ENCODE measurements at places on chromosomes 6 and 20.

GRCh38 chr6:159756508-159756907 lies 5.3 kb upstream of the ACAT2 start:
- no peak for DNase-seq

DNA sequence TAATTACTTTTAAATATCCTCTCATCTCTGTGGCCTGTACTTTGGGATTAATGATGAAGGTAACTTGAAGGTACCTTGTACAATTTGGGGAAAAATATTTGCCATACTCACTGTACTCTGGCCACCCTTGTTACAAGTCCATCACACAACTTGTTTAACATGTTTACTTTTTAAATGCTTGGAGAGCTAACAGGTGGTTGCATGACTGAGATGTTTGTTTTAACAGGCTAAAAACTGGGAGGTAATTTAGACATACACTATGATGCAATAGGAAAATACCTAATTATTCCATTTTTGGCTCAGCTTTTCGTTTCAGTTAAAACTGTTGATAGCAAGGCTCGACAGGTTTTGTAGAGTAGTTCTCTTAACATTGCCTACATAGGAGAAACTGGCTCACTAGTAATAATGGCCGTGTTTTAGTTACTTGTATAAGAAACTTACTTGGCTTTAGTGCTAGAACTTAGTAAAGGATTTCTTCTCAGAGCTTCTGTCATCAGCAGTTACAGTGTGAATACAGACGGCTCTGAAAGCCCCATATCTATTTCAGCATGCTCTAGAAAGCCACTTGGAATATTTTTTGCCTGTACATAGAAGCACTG lies 489.8 kb upstream of the SOX4 start:
- no peak for DNase-seq

- DNase-seq: no peak
These were observed 290.4 kb upstream of the HSF2 start for GRCh38 chr6:122109075-122109474.

- DNase-seq: no peak
These were observed 19.0 kb downstream of the RREB1 start for GRCh38 chr6:7126754-7127153.

DNA sequence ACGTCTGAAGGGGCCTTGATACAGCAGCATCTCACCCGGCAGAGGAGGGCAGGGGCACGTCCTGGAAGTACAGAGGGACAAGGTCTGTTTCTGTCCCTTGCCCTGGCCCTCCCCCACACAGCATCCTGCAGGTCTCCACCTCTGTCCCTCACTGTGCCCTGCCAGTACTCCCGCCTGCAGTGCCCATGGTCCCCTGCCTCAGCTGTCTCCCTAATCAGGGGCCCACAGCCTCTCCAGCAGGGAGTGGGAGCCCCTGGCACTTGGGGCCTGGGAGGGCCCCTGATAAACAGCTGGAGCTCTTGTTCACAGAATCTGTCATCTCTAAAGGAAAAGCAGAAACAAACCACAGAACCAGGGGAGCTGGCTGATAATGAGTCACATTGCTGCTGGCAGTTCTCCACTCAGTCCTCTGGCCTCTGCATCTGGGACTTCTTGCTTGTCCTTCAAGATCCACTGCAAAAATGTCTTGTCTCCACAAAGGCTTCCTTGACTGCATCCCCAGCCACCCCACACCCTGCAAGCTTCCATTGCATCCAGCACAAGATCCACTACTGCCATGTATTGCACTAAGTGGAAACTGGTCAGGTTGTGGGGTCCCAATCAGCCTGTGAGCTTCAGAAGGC lies 33.2 kb upstream of the TAF8 start:
- no peak for DNase-seq

DNA sequence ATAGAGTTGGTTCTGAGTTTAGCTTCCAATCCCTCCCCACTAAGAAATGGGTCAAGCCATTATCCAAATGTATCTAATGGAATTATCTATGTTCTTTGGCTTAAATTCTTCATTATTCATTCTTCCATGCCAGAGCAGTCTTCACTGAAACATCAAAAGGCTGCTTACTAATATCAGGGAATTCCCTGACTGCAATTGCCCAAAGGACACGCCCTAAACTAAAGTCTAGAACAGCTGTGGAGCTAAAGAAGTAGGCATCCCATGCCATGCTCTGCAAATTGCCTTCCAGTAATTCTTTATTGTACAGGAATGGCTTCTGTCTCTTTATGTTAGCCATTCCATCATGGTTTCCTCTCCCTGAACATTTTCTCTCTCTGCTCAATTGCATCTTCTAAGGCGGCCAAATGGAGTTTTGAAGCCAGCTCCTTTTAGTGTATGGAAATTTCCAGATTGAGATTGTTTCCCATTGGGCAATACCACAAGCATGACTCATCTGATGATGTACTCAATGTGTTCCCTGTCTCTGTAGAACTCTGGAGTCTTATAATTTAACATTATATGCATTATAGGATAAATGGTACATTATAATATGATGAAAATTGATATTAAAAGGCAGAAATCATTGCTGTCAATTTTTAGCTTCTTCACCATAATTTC lies 28.8 kb upstream of the TSHZ2 start:
- DNase-seq: peak; percentile 85

GRCh38 chr6:25287941-25288340 lies 8.8 kb downstream of the CARMIL1 start:
- DNase-seq: no peak

DNA sequence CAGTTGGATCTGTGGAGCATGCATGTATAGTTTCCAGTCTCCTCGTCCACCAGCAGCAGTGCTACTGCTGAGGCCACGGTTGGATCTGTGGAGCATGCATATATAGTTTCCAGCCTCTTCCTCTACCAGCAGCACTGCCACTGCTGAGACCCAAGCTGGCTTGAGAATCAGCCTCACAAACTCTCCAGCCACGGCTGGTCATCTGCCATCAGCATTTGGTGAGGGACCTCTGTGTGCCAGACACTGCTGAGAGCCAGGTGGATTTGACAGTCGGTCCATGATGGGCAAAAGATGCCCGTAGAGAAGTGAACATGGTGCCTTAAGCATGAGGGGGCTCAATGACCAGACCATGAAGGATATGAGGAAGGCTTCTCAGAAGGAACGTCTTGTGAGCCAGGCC lies 46.4 kb downstream of the SLC9A8 start:
- no peak for DNase-seq

DNA sequence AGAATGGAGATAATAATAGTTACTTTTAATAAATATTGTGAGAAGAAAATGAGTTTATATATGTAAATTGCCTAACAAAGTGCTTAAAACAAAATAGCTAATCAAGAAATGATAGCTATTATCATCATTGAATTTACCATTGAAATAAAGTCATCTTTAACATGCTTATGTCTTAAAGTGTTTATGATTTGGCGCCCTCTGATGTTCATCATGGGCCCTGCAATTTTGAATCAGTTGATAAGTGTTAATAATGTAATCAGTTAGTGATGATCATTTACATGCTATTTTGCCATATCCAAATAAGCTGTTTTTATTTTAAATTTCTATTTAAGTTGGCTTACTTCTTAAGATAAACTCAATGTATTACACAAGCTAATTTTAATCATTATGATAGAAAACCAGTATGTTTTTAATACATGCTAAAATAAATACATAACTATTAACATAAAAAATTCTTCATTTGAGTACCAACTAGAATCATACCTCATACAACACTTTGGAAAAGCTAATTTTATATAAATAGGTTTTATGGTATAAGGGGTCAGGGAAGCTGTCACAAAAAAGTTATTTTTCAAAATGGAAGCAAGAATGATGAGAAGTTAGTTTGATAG lies 39.2 kb upstream of the TPD52L1 start:
- peak; percentile 34 for DNase-seq

DNA sequence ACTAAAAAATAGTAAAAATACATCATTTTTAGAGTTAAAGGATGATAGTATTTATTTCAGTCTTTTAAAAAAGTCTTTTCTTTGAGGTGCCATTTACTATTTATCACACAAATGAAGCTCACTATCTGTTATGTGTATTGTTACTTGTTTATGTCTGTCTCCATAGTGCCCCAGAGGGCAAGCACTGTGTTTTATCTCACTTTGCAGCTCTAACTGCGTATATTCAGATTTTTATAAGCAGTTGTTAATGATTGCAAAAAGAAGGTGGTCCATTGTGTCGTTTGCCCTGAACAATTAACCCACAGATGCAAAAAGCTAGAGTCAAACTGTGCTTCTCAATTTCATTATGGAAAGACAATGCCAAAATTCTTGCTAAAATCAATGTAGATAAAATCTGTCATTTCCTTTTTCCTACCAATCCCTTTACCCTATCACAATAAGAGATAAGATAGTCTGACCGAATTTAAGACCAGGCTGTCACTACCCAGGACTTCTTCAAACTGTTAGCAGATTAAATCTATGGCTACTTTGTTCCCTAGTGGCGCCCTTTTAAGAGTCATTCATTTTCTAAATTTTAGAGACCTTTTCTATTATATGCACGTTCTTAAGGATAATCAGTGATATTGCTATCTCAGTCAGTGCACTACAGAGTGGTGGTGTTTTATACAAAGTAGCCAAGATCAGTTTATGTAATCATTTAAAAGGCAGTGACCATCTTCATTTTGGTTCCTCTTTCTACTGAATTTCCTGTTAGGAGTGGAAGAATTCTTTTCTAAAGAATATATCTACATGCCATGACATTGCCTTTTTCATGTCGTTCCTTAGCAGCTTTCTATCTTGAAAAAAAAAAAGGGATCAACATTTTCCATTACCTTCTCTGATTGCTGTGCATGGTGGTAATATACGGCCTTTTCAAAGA lies 133.1 kb upstream of the PRDM1 start:
- no peak for DNase-seq

GRCh38 chr6:69974193-69974592 lies 107.8 kb downstream of the COL19A1 start:
- peak; percentile 21 for DNase-seq

DNA sequence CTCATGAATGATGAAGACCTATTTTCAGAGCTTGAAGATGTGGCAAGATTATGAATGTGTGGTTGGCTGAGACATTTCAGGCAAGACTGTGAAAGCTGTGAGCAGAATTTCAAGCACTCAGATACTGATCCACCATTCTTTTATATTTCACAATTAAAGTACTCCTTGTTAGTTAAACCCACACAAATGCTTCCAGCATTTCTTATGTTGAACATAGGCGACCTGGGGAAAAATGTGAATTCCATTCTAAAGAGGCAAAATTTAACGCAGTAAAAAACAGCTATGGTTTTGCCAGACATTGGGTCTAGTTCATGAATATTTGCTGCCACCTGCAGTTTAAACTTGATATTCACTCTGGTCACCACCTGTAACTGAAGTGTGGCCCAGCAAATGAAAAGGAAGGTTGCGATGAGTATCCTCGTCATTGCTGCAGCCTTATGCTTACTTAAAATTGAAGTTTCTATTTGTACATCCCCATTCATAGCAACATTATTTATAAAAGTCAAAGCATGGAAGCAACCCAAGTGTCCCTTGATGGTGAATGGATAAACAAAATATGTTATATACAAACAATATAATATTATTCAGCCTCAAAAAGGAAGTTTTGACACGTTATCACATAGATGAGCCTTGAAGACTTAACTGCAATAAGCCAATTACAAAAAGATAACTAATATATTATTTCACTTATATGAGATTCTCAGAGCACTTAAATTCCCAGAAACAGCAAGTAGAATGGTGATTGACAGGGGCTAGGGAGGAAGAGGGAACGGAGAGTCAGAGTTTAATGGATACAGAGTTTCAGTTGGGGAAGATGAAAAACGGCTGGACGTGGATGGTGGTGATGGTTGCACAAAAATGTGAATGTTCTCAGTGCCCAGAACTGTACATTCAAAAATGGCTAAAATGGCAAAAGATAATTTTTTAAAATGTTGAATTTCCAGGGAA lies 32.4 kb upstream of the FAM184A start:
- peak; percentile 59 for DNase-seq

GRCh38 chr6:35686436-35686835 lies 2.3 kb downstream of the FKBP5 start:
- DNase-seq: no peak

GRCh38 chr20:50286174-50286511 lies 95.5 kb downstream of the CEBPB start:
- DNase-seq: no peak

DNA sequence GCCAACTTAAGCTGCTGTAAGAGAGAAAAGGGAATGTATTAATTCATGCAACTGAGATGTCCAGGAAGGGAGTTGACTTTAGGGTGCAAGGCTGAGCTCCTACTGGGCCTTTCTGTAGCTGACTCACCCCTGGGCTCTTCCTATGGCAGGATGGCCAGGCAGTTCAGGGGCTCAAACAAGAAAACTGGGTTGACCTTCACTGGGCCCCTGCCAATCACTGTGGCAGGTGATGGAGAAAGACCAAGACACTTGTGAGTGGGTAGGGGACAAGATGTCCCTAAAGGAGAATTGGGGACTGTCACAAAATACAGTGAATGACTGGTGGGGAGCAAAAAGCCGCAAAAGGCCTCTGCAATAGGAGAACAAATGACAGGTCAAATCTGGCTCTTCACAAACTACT lies 21.5 kb upstream of the RALGAPA2 start:
- no peak for DNase-seq

DNA sequence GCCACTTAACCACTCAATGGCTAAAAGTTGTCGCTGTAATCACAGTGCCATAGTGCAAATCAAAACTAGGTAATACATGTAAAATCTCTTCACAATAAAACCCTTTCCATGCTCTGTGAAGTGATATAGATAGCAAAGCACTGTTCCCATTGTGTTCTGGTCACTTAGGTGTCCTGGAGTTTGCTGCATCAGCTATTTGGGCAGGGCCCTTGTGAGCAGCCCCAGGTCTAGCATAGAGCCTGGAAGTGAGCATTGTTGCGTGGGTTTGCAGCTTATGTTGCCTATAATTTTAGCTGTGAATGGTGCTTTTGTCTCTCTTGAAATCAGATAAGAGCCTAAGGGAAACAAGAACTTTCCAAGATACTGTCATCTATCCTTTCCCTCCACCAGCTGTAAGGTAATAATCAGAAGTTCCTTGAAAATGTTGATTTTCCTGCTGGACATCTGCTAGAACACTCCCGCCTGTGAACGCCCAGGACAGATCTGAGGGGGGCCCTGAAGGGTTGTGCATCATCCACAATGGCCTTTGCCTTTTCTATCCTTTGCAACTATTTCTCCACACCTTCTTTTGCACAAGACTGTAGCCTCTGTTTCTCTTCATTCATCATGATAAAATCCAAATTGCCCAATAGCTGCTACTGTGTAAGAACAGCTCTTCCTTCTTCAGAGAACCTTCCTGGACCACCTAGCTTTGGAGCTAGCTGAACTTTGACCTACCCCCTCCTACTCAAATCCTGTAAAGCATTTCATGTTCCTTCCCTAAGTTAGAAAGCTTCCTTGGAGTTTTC lies 57.0 kb downstream of the TNFAIP3 start:
- DNase-seq: no peak

- DNase-seq: no peak
These were observed 98.0 kb upstream of the FAM184A start for GRCh38 chr6:119176445-119176844.

DNA sequence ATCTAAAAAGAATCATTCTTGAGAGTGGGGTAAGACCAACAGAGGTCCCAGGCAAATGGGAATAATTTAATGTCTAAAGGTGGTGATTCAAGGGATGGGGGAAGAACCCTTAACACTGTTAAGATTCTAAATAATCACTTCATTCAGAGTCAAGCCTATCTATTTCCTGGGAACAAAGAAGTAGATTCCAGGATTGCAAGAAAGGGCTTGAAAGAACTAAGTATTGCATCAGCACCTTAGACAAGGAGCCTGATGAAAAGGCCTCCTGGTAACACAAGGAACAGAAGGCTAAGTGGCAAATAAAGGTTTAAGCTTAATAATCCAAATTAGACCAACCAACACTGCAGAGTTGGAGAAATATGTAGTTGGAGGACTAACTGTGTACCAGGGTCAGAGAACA lies 620.7 kb upstream of the BTBD3 start:
- no peak for DNase-seq
